ENCODE measurements at places on chromosomes 3 and 15.

DNA sequence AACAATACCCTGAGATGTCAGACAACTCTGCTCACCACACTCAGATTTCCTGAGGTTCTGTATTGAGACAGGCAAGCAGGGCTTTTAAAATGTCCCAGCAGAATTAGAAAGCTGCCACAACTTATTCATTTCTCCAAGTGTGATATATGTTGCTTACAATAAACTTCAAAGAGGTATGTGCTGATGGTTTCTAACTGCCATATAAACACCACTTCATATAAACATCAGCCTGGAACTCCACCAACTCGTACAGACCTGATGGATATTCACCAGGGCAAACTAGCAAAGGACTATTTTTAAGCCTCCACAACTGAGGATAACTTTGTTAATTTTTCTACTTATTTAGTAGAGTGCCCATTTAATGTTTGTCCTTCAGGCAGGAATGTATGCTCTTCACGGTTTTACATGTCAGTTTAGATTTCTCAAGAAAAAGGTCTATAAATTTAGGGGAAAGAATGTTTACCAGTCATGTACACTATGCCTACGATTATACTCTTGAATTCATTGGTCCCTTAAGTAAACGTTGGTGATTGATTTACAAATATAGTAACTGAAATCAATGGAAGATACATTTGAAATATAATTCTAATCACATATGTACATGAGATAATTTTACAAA lies 109.6 kb upstream of the ABI3BP start:
- DNase-seq, result no peak

- no peak for DNase-seq
These were observed 103.1 kb downstream of the LINGO1 start for GRCh38 chr15:77529394-77530159.

DNA sequence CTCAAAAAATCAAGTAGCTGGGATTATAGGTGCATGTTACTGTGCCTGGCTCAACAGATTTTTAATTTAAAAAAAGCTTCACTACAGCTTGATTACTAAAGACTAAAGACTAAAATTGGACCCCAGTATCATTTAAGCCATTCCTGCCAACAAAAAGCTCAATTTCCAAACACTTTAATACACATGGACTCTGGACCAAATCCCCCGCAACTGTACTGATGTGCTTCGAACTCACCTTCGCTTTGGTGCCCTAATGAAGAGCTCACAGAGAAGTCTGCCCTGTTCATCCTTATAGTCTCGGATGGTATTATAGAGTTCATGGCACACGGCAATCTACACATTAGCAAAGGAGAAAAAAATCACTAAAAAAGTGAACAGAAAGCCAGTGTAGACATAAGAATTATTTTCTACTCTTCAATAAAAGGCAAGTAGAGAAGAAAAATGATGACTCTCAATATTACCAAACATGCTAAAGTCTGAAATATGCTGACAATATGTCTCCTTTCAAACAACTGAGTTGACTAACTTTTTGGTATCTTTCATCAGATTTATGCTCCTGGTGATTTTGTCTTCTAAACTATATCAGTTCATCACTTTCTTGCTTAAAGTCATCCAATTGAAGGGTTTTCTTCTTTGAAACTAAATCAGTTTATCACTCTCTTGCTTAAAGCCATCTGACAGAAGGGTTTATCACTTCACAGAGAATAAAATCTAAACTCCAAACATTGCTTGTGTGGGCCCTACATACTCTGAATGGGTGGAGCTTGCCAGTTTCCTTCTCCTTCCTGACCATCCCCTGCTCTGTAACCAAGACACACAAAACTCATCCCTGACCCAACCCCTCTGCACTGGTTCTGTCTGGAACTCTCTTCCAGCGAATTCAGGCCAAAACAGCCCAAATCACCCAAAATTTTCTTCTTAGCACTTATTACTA lies 7.2 kb downstream of the PBRM1 start:
- no peak for DNase-seq

DNA sequence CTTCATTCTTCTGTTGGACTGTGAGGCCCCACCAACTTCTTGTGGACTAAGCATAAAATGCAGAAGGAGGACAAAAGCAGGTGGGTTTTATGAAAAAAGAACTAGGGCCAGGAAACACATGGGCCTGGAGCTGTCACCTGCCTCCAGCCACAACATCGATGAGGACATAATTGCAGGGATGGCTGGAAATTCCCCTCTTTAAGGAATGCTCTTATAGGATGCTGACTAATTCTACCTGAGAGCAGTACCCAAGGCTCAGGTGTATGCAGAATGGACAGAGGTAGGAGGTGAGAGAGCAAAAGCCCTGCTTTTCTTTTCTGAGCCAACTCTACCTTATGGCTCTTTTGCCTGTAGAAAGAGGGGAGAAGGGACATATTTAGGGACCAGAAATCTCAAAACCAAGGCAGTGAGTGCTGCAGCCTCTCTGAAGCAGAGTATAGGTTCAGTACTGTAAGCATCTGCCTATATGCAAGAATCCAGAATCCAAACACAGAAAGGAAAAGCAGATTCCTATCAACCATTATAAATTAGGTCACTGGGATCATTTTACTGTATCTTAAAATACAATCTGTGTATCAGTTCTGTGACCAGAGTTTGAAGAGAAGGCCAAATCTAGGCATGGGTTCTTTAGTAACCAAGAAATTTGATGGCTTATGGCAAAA lies 205.3 kb upstream of the WNT5A start:
- DNase-seq, result no peak

GRCh38 chr3:51401735-51402134 lies 10.7 kb downstream of the RBM15B start:
- no peak for DNase-seq

- DNase-seq, result no peak
These were observed 1.9 kb downstream of the ATP1B3 start for GRCh38 chr3:141878326-141878725.

DNA sequence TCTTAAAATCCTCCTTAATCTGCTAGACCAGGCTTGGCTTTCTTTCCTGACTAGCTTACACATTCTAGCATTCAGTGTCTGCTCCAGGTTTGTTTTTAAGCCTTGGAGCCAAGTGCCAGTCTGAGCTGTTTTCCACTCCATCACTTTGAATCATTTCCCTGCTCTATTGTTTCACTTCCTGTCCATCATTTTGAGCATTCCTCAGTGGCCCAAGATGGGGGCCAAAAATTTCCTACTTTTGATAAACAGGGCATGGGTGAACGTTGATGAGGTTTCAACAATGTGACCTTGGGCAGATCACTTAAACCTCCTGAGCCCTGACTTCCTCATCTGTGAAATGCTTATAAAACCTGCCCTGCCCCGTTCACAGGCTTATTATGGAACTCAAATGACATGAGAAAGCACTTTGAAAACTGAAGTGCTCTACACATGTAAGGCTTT lies 4.4 kb downstream of the CYP19A1 start:
- DNase-seq, result no peak

DNA sequence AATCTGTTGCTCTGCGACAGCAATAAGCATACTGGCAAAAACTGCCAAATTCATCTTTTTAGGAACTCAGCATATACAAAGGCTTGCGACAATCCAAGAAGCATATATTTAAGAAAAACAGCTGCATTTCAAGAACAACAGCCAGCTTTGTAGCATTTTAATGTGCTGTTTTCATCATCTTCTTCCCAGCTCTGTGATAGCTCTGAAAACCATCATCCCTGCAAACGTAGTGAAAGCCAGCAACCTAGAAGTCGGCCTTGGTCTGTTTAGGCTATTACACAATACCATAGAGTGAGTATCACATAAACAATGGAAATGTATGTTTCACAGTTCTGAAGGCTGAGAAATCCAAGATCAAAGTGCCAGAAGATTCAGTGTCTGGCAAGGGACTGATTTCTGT lies 187.5 kb downstream of the NAALADL2 start:
- no peak for DNase-seq

DNA sequence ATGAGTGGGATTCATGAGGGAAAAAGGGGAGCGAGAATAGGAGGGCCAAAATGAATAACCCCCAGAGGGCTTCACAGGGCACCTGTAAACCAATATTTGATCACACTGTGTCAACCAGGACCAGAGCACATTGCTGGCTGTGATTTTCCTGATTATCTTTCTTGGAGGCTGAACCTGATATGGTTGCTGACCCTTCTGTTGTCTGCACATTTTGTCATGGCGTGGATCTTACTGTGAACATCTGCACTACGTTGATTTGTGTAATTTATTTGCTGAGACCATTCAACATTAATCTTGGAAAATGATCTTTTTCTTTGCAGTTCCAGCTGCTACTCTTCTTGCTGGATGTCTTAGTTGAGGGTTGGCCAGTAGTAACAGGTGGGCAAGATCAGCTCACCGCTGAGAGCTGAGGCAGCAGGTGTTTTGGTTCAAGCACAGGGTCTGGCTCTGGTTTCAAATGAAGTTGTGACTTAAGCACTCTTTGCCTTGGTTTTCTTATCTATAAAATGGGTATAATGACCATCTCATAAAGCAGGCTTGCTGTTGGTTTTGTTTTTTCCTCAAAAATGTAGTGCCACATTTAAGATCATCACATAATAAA lies 61.2 kb downstream of the ARHGEF26 start:
- DNase-seq, result no peak

DNA sequence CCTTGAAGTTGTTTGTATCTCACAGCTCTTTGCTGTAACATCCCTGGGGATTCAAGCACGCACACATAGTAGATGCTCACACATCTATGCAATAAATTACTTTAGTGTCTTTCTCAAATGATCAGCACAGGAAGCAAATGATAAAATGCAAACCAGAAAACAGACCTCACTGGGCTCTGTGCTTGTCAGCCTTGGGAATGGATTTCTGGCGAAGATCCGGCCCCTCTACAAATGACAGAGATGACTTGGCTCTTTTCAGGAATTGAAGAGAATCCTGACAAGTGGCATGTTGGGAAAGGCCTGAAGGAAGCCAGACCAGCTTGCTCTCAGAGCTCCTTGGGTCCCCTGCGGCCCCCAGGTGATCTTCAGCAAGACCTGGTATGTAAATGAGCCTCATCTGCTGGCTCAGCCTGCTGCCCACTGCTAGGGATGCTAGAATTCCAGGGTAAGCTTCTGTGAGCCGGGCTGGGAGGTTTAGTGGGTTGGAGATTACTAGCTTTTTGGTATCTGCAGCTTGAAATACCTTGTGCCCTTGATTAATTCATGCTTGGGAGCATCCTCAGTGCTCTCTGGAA lies 54.1 kb downstream of the LPP start:
- DNase-seq, result no peak

DNA sequence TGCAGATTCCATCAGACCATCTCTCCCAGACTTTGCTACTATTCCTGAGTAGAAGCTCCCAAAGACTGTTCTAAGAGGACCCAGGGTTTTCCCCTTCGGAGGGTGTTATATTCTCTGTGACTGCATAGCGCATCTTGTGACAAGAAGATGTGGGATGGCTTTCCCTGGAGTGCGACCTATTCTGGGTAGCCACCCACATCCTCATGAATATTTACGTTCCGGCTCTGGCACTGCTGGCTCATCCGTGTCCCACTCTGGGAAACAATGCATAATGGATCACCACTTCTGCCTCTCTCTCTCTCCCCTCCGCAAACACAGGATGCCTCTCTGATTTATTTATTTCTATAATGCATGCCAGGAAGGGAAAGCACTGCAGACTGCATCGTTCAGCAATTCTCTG lies 166.1 kb downstream of the PYDC2 start:
- DNase-seq, result no peak

- no peak for DNase-seq
These were observed 738.8 kb upstream of the SGO1 start for GRCh38 chr3:20924646-20925385.

DNA sequence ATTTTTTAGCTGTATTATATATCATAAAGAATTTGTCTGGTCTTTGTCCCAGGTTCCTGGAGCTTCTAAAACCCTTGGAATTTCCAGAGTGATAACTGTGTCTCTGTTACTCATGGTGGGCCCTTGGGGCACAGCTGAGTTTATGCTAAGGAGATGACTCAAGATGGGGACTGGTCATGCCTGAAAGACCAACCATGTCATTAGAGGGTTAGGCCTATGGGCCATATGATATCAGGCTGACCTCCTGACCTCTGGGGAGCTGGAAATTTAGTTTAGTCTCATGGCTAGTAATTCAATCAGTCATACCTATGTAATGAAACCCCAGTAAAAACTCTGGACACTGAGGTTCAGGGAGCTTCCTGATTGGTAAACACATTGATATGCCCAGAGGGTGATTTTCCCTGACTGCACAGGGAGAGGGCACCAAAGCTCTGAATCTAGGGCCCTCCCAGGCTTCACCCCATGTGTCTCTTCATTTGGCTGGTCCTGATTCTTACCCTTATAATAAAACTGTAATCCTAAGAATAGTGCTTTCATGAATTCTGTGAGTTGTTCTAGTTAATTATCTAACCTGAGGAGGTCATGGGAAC lies 69.6 kb downstream of the EEFSEC start:
- DNase-seq, result no peak

GRCh38 chr3:157452097-157452496 lies 15.4 kb downstream of the PTX3 start:
- DNase-seq, result no peak

GRCh38 chr3:109973733-109974132 lies 636.4 kb upstream of the DPPA4 start:
- no peak for DNase-seq

Measured in T-helper 17 cell (primary cell).